ENCODE measurements at places on chromosomes 13 and 19.

DNA sequence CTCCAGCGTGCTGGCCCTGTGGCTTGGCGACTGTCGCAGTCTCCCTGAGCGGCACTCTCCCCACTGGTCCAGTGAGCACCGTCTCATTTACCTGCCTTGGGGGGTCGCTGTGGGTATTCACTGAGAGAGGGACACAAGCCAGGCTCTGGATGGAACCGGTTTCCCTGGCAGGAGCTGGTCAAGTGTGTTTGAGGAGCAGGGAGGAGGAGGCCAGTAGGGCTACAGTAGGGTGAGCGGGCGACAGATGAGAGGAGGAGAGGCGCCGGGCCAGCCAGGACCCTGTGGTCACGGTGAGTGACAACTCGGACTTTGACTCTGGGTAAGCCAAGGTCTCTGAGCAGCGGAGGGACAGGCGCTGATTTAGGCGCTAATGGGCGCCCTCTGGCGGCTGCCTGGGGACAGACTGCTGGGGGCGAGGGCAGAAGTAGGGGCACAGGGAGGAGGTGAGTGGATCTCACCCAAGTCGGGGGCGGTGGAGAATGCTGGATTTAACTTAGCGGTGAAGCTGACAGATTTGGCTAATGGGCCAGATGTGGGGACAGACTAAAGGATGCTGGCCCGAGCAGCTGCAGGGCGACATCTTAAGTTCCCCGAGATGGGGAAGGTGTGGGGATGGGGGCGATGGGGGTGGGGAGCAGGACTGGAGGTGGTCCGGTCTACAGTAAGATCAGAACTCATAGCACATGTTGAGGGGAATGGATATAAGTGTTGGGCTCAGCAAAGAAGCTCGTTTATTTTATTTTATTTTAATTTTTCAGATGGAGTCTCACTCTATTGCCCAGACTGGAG, 4.7 kb upstream of the PRMT1 start:
- peak; percentile 18 for DNase-seq

DNA sequence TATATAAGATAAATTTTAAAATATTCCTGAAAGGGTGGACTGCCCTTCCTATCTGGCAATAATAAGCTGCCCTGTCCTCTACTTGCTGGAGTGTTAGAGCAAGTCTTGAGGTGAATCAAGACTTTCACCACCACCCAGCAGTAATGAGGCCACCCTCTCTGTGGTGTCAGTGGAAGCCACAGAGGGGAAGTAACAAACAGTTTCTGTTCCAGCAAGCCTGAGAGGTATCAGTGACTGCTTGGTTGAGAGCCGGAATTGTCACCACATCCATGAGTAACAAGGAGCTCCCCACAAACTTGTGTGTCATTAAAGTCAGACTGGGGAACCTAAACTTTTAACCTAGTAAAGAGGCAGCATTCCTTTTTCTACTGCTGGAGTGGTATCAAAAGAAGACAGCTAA, 532.7 kb upstream of the SPRY2 start:
- no peak for DNase-seq

GRCh38 chr19:5684694-5685430, 4.0 kb downstream of the HSD11B1L start:
- no peak for DNase-seq

- DNase-seq, result no peak
Measured at GRCh38 chr13:106493533-106494220, 41.8 kb downstream of the EFNB2 start.

DNA sequence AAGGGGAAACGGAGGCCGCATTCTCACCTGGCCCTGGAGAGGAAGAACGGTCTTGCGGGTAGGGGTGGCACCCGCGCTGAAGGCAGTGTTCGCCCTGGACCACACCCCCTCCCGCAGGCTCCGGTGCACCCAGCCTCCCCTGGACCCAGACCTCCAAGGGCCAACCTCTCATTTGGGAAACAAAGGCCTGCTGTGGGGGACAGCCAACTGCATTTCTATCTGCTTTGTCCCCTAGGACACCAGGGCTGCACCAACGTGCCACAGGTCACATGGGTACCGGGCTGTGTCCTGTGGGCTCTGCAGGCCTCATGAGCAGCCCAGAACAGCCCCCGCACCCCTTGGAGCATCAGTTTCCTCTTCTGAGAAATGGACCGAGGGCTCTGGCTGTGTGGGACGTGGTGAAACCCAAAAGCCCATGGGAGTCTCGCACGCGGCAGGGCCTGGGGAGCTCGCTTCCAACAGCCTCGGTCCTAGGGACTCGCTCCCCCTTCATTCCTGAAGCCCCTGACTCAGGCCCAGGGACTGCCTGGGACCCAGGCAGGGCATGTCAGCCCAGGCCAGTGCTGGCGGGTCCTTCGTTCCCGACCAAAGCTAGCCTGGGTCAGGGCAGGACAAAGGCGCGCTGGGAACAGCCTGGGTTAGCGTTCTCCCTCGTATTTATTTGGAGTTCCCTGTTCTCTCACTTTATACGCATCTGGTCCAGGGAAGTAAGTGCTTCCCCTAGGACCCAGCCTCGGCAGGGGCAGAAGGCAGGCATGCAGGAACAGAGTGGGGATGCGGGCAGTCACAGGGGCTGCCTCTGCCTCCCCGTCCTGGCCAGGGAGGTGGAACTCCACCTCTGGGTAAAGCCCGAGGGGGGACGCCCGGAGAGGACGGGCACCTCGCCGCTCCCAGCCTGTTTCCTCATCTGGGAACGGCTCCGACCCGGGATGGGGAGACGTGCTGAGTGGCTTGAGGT, 4.6 kb downstream of the TCF3 start:
- DNase-seq, result no peak

- no peak for DNase-seq
Measured at GRCh38 chr13:21541980-21542379, 62.0 kb downstream of the MICU2 start.

DNA sequence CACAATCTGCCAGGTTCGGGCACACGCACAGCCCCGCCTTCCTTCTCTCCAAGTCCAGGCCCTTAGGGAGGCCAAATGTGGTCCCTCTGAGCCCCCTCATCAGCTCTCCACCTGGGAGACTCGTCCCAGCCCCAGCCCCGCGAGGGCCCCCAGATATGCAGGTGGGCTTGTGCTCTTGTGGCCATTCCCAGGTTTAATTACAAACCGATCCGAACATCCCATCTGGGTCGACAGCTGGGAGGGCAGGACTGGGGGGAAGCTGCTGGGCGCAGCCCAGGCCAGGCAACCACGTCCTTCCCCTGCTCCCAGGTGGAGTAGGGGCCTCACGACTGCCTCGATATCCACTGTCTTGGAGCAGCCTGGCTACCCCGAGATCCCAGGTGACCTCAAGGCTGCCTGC, 7.5 kb upstream of the C2CD4C start:
- no peak for DNase-seq

DNA sequence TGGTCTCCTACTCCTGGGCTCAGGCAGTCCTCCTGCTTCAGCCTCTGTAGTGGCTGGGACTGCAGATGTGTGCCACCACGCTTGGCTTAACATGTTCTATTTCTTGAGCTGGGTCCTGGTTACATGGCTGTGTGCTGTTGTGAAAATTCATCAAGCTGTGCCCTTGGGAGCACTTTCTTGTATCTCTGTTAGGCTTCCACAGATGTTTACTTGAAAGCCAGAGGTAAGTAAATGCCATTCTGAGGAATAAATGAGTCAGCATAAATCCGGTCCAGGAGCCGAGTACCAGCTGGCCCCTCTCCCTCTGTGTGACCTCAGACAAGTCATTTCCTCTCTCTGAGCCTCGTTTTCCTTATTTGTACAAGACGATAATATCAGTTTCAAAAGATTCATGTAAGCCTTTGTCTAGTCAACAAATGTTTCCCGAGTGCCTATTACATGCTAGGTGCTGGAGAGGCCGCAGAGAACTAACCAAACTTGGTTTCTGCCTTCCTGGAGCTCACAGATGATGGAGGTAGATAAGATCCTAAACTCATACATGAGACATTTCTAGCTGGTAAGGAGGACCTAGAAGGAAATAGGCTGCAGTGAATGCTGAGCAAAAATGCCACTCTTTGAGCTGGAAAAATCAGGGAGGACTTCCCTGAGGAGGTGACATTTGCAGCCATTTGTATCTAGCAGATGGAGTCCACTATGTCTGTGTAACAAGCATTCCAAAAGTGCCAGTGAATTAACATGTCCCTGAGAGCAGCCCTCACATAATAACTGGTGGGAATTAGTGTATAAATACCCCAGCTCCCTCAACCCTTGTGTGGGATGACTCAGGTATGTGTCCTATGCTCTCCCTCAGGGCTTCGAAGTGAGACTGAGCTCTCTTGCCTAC, 2.7 kb upstream of the RASAL3 start:
- DNase-seq, result no peak

DNA sequence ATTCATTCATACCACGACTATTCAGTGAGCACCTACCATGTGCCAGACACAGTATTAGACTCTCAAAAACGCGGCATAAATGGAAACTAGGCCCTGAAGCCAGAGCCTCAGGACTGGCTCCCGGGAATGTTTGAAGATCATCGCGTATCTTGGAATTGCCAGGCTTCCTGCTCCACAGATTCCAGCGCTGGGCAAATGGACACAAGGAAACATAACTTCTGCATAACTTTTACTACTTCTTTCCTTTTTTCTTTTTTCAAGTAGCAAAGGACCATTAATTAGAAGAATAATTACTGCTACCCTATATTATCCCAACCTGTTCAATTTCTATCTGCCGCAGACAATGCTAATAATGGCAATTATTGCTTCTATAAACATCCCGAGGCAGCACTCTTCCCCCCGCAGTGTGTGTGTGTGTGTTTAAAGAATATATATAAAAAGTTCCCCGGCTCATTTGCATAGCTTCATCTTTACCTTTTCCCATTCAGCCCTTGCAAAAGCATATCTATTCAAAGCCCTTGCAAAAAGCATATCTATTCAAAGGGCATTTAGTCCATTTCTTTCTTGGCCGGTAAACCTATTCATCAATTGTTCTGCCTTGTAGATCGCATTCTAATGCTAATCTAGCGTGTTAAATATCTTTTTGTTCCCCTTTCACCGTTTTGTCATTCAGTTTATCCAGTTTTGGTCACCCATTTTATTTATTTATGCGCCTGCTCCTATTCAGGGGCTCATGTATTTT, 6.1 kb downstream of the SOX21 start:
- no peak for DNase-seq

DNA sequence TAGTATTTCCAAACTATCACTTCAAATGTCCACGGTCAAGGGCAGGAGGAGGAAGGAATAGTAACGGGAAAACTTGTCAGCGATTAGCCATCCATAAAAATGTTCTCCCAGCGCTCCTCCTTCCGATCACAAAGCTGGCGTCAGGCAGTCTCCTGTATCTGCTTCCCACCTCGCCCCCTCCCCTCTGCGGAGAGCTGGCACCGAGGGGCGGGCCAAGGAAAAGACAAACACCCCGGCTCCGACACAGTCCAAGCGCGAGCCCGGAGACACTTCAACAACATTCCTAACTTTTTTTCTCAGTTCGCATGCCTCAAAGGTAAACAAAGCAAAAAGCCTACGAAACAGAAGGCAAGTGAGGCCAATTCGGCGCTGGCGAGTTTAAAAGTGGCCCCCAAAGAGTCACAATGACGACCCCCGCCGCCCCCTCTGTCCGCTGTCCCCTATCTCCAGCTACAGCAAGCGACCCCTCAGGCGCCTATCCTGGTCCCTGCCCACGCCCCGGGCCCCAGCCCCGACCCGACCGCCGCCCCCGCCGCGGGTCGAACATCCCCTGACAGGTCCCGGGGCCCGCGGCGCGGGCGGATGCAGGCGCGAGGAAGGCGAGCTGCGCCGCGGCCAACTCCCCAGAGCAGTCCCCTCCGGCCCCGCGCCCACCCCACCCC, 736 bp downstream of the SMAD9 start:
- peak; percentile 29 for DNase-seq

- no peak for DNase-seq
Measured at GRCh38 chr19:3733549-3734309, 25.5 kb downstream of the TJP3 start.

DNA sequence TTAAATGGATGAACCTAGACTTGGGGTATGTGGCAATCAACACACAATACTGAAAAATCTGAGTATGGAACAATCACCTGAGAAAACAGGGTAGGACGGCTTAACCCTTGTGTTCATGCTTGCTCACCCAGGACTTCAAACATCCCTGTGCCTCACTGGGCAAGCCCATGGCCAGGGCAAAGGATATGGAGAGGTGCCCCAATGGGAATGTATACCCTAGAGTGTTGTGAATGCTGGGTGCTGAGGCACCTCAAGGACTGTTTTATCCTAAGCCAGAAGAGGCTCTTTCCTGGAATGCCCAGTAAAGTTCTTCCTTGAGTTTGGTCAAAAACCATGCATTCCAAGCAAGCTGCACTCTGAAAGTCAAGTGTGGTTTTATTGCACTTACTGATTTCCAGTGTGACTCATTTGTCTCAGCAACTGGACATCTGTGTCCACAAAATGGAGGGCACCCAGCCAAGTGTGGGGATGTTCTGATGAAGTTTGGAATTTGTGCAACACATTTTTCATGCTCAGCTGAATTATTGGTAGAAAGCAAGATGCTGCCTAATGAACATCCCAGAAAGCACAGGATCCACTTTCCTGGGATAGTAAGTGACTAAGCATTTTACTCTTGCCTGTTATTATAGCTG, 531.3 kb downstream of the RFC3 start:
- DNase-seq, result no peak

DNA sequence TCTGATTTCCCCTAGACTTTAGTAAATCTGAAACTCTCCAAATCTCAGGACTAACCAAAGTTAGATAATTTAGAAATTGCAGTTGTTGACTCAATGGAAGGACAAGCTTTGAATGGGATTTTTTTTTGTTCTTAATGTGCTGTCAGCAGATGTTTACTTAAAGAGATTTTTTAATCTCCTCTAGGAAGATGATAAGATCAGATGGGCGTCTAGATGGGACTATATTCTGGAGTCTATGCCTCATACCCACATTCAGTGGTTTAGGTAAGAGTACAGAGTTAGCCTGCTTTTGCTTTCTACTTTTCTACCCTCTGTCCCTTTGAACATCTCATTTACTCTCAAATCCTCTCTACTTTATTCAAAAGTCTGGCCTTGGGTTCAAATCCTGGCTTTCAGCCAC, 39.3 kb downstream of the TM9SF2 start:
- DNase-seq, result no peak

- DNase-seq, result no peak
Measured at GRCh38 chr13:37040789-37041188, 18.7 kb downstream of the SUPT20H start.

GRCh38 chr19:55301459-55302317, 17.9 kb downstream of the BRSK1 start:
- no peak for DNase-seq

- DNase-seq, result peak; percentile 58
Measured at GRCh38 chr13:106349080-106349931, 186.2 kb downstream of the EFNB2 start.

- DNase-seq, result peak; percentile 67
Measured at GRCh38 chr19:10420444-10421239, at the start of gene PDE4A. Gene PDE4A, plus strand, starts transcription at chr19:10420538. Its CDS starts 227 bp downstream, at chr19:10420765.

GRCh38 chr19:39419003-39419402, 6.5 kb downstream of the PLEKHG2 start:
- no peak for DNase-seq

DNA sequence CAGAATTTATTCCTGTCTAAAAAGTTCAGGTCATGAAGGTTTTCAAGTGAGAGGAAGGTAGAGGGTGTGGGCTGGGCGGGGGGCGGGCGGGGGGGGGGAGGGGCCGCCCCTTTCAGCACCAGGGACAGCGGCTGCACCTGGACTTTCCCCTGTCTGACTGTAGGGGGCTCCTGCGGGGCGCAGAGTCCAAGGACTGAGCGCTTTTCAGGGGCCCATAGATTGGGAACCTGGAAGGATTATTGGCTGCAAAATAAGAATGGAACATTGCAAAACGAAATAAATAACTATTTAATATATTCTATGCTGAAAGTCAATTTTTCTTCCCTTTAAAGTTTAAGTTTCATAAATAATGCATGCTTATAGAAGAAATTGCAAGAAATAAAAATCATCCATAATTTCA, 8.9 kb upstream of the CYP4F3 start:
- DNase-seq, result no peak

GRCh38 chr13:97124206-97124605, 97.9 kb upstream of the MBNL2 start:
- DNase-seq, result no peak
